Activated CD4-positive, alpha-beta T cell treated with anti-CD3 and anti-CD28 coated beads, Interleukin-2, Interleukin-4, amounts not matched to agents 100 ng/mL and 50 ng/mL, durations not matched to agents 16 hours and 8 hours (primary cell): ENCODE measurements at places on chromosomes 13 and 19.
A peak's percentile ranks its signal among the peaks of the same experiment; 100 is the strongest.

GRCh38 chr19:38531515-38531914 is 86.2 kb downstream of the MAP4K1 start:
- no peak for DNase-seq

DNA sequence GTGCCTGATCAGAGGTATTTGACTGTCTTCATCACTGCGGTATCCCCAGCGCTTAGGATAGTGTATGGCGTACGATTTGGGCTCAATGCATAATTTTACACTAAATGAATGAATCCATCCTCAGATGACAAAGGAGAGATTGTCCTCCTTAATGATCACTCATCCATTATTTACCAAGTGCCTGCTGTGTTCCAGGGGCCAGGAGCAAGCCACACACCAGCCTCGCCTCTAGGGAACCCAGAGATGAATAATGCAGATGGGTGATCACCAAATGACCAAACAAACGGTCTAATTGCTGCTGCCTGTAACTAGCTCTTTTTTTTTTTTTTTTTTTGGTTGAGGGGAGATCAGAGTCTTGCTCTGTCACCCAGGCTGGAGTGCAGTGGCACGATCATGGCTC is 5.9 kb upstream of the GPR32 start:
- no peak for DNase-seq

DNA sequence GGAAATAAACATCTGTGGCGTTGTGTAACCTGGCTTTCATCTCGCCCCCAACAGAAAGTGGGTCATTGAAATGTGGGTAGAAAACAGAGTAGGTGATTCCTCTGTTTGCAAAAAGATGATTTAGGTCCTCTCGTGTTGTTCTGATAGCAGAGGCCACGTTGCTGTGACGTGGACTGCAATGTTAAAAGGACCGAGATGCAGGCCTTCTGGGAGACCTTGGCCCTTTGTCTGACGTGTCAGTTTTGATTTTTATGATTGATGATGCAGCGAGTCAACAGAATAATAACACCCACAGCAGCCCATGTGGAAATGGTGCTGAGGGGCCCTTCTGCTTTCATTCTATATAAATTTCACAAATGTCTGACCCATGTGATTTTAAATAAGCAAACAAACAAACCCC is 68.9 kb downstream of the FGF9 start:
- no peak for DNase-seq

DNA sequence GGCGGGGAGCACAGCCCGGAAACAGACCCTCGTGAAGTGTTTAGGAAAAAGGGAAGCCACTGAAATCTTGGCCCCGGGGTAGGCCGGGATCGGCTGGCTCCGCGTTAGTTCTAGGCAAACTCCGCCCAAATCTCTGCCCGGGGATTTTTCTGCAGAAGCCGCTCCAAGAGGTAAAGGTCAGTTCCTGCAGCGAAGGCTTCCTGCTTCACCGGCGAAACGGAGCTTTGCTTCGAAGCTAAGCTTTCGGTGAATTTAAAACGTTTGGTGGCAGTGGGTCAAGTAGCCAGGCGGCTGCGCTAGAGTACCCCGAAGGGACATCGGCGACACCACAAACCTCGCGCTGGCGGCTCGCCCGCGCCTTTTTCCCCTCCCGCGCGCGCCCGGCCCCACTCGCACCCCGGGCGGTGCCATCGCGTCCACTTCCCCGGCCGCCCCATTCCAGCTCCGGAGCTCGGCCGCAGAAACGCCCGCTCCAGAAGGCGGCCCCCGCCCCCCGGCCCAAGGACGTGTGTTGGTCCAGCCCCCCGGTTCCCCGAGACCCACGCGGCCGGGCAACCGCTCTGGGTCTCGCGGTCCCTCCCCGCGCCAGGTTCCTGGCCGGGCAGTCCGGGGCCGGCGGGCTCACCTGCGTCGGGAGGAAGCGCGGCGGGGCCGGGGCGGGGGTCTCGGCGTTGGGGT is 441 bp downstream of the GJB2 start:
- peak; percentile 15 for DNase-seq

DNA sequence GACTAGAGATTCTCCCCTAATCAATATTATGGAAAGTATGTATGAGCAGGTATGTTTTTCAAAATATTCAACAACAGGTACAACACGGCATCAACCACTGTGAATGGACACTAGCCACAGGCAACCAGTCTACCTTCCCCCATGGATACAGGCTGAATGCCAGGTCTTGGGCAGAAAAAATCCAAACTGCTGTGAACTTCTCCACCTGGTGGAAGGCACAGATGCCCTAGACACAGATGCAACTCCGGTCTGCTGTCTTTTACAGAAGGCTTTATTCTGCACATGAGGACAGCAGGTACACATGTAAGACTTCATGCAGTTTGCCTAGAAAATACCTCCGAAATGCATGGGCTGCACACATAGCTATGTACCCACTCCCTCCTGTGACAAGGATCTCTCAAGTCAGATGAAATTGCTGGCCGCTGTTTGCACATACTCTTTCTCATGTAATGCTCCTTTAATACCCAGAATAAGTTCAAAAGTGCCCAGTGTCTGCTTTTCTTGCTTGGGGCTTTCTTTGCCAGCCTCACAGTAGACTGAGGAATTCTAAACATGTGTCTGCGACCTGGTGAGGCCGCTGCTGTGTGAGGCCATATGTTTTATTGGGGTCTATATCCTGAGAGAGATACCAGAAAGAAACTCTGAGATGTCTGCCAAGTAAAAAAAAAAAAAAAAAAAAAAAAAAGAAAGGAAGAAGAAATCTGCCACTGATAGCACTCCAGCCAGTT is 325.9 kb downstream of the FOXO1 start:
- no peak for DNase-seq

DNA sequence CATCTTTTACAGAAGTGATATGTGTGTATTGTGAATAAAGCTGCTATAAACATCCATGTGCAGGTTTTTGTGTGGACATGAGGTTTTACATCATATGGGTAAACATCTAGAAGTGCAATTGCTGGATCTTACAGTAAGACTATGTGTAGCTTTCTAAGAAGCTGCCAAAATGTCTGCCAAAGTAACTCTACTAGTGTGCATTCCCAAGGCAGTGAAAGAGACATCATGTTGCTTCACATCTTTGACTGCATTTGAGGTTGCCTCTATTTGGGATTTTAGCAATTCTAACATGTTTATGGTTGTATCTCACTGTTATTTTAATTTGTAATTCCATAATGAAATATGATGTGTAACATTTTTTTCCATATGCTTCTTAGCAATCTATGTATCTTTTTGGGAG is 30.3 kb downstream of the SLITRK6 start:
- DNase-seq: no peak
